ENCODE measurements at places on chromosomes 6 and 20.
A peak's percentile ranks its signal among the peaks of the same experiment; 100 is the strongest.

DNA sequence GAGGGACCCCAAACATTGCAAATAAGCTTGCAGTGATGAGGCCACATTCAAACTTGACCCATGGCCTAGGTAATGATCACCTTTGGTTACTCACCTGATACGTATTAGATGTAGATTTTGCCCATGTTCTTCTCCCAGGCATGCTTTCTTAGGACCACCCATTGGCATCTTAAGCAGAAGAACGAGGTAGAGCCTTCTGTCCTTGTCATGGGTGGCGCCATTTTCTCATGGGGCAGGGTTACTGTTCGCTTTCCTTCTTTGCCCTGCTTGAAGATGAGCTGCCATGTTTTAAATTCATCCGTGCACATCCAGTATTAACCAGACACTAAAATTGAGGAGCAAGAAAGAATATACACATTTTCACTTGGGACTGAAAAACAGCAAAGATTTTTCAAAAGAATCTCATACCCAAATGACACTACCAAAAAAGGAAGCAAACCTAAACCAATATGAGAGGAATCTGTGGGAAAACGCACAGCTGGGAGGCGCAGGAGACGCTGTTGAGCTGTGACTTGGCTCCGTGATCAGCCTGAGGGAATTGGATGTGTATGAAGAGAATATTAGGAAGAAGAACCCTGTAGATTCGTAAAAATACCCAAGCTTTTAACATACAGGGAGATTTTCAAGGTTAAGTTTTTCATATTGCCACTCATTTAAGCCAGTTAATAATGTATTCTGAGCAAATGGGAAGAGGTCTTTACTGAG is 36.6 kb downstream of the GMPR start:
- DNase-seq: no peak

- DNase-seq: no peak
Measured at GRCh38 chr6:79373246-79373645, 138.8 kb upstream of the HMGN3 start.

- no peak for DNase-seq
Measured at GRCh38 chr6:105051941-105052471, 95.1 kb downstream of the LIN28B start.

DNA sequence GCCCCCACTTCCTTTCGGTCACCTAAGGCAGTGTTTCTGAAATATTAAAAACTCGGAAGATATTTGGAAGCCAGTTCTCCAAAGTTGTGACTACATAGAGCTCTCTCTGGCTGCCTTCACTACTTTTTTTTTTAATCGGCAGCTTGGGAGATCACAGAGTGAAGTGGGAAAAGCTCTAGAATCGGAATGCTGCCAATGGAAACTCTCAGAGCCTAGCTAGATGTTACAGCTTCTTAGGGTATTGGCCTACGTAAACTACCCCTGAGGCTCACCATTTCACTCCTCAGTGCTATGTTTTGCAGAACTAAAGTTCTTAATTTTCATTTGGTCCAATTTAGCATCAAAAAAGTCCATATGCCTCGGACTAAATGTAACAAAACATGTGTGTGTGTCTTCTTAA is 14.5 kb downstream of the SERPINB1 start:
- DNase-seq: no peak

GRCh38 chr6:14270925-14271788 is 153.6 kb downstream of the CD83 start:
- DNase-seq: peak; percentile 22

DNA sequence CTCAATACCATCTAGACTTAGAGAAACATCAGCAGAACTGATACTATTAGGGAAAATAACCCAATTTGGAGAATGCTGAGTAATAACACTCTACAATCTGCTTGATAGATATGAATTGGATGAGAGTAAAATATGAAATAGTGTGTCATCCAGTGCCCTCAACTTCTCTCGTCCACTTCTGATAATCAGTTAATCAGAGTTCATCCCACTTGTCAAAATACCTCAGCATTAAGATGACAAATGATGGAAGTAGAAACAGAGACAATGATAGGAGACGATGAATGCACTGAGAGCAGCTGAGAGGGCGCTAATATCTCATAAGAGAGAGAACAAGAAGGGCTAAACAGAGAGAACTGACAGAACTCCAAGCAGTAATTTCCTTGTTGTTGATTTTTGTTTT is 699.6 kb downstream of the EPHA7 start:
- DNase-seq: no peak

DNA sequence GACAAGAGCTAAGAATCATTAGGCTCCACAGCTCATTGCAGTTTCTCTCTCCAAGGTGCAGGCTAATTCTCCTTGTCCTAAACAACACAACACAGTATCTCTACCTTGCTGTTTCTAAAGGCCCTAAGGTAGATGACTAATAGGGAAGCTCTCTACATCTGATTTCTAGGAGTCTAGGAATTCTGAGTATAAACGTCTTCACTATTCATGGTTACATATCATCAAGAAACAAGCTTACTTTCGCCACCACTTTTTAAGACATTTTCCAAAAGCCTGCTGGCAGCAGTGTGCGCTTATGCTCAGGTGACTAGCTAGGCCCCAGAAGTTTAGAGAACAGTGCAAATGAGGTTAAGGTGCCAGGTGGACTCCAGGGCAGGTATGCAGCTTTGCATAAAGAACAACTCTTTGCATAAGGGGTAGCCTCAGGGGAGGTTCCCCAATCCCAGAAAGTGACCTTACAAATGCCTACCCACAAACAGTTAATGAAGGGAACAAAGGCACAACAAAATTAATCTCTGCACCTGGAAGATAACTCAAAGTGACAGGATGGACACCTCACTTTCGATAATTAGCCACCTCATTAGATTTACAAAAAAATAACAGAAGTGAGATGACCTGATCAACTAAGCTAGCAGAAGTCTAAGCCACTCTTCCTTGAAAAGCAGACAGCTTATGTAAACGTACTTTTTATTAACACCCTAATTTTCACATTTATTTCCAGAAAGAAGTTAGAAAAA is 20.1 kb downstream of the B4GALT5 start:
- no peak for DNase-seq

GRCh38 chr20:25398376-25399036 is 7.9 kb upstream of the ABHD12 start:
- DNase-seq: no peak

DNA sequence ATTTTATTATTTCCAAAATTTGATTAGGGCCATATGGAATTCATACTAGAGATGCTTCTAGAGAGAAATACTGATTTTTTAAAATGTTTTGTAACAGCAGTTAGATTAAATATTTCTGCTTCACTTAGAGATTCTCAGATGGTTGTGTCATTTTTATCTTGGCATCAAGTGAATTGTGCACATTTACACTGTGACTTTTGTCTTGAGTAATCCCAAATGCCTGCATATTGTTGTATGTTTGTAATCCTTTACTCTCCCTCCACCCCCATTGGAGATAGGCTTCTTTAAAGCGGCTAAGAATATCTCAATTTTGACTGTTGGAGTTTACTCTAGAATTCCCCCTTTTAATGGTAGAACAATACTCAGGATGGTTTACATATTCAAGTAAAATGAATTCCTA is 19.0 kb downstream of the STX16 start:
- DNase-seq: no peak

DNA sequence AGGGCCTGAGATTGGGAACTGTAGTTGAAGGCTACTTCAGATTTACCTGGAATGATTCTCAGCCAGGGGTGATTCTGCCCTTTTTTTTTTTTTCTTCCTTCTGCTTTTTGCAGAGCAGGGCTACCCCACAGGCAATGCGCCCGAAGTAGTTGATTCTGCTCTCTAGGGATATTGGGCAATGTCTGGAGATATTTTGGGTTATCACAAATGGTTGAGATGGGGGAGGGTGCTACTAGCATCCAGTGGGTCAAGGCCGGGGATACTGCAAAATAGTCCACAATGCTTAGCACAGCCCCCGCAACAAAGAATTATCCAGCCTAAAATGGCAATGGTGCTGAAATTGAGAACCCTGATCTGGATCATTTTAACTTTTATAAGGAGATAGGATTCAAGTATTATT is 71.2 kb upstream of the ZMYND8 start:
- no peak for DNase-seq

DNA sequence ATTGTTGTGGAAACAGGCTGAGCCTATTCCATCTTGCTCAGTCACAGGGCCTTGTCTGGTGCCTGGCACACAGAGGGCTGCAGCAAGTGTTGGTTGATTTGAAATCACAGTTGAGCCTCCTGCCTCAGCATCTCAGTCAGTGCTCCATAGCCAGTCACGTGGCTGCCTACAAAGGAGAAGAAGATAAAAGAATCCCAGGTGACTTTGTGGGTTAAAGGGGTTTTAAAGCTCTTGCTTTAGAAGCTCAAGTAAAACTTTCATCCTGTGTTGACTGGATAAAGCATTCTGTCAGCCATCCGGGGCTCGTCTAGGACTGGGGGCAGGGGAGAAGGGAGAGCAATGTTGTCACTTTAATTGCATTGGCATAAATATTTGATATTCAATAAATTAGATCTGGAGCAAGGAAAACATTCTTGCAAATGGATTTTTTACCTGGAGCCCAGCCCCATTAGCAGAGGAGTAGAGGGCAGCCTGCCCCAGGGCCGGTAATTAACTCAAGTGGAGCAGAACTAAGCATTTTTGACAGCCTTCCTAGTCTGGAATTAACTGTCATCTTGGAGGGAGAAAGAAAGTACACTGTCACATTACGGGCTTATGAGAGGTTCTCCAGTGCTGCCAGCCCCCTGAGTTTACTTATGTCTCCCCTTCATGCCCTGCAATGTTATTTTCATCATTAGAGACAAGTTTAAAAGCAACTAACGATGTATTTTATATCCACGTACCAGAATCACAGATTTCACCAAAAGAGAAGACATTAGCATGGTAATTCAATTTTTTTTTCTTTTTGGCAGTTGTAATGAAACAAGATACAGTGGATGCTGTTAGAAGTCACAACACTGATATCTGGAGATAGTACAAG is 71.7 kb upstream of the GTSF1L start:
- no peak for DNase-seq

DNA sequence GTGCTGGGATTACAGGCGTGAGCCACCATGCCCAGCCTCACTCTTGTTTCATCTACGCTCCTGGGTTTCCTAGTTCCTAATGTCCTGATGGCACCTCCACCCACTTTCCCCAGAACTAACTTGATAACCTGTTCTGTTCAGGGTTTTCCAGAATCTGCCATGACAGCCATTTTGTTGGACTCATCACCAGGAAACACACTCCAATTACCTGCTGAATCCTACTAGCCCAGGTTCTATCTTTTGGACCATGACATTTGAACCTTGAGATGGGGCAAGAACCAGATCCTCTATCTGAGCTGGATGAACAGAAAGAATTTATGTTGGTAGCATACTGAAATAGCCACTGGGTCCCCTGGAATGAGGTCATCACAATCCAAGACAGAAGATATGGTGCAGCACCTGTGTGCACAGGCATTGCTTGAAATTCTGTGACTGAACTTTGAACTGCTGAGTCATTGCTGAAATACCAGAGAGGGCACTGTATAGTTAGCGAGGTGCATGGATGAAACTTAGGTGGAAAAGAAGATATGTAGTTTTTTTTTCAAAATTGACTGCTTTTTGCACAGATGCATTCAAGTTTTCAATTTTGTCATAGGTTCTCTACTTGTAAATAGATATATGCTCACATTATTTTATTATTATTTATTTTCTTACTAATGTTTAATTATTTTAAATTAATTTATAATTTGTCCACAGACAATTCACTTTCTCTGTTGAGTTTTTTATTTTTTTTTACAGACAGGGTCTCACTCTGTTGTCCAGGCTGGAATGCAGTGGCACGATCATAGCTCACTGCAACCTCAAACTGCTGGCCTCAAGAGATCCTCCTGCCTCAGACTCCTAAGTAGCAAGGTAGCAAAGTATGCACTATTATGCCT is 42.8 kb upstream of the TASP1 start:
- DNase-seq: no peak

GRCh38 chr6:134674562-134674961 is 275.3 kb downstream of the ALDH8A1 start:
- no peak for DNase-seq

DNA sequence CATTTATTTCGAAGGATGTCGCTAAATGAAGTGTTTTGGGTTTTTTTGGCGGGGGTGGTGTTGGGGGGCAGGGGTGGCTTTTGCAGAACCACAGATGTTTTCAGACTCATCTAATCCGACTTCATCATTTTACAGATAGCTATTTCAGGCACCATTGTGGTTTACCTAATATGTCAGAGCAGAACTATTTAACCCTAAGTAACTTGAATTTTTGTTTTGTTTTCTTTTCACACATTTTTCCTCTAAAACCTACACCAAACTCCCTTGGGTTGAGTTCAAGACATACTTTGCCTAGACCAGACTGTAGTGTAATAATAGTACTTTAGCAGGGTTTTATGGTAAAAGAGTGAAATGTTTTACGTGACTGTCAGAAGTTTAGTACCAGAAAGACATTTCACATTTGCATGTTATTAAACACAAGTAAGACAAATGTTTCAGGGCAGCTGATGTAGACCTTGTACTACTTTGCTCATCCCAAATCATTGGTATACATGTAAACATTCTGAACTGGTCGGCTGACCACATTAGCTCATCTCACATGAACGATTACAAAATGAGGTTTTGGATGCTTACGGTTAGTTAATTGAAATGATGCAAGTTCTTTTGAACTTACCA is 37.7 kb downstream of the MAP3K4 start:
- no peak for DNase-seq

- DNase-seq: no peak
Measured at GRCh38 chr6:169782966-169783365, 31.5 kb downstream of the ERMARD start.

GRCh38 chr6:22444330-22444729 is 125.0 kb upstream of the HDGFL1 start:
- no peak for DNase-seq

- DNase-seq: no peak
Measured at GRCh38 chr6:72132851-72133250, 246.5 kb downstream of the RIMS1 start.

- no peak for DNase-seq
Measured at GRCh38 chr6:15269011-15269410, 23.1 kb downstream of the JARID2 start.

DNA sequence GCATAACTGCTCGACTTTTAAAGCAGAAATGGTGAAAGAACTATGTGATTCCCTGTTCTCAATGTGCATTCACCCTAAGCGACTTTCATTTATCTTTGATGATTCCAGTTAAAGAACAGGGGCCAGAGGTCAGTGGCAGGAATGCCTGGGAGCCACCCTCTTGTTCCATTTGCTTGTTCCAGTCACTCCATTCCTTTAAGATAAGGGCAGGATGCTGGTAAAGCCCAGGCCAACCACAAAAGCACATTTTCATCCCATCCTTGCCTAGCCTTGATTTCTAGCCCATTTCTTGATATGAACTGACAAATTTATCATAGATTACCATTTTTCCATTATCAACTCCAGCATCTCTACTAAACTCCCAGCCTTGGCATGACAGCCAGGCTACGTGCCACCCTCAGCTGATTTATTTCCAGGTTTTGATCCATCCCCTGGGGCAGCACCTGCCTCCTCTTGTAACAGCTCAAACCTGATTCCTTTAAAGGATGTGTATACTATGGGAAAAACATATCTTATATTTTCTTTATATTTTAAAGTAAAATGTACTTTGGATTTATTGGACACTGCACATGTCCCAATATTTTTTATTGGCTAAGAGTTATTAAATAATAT is 19.2 kb downstream of the HMGN3 start:
- DNase-seq: no peak
